ENCODE measurements at places on chromosomes 5 and 9.

- DNase-seq: no peak
Observed at GRCh38 chr5:4113905-4114304, 518.3 kb downstream of the IRX1 start.

DNA sequence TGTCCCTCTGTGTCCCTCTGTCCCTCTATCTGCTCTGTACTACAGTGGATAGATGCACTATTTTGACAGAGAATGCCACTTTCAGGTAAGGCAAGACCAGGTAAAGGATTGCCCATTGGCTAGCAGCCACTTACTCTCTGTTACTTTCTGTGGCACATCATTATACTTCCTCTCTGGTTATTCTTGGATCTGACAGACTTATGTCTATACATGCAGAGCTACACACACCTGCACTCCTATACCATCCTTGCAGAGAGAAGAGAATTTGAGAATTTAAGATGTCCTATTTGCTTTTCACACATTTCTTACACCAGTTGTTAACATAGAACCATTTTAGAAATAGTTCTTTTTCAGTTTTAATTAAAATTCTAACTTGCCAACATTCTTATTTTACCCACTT is 163.7 kb upstream of the SLC12A2 start:
- DNase-seq: no peak

DNA sequence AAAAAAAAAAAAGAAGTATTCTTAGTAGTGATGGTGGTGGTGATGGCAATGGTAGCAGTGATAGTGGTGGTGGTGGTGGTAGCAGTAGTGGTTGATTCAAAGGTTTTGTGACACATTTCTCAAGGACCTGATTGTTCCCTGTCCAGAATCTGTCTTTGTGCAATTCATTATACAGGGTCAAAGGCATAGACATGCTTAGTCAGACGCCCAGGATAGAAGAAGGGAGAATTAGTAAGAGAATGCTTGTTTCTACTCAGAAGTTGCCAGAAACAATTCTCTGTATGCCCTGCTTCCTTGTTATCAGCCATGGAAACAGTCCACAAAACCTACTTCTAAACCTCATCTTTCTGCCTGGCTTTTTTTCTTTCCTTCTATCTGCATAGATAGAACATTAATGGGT is 89.4 kb downstream of the SLC44A1 start:
- peak; percentile 68 for DNase-seq

DNA sequence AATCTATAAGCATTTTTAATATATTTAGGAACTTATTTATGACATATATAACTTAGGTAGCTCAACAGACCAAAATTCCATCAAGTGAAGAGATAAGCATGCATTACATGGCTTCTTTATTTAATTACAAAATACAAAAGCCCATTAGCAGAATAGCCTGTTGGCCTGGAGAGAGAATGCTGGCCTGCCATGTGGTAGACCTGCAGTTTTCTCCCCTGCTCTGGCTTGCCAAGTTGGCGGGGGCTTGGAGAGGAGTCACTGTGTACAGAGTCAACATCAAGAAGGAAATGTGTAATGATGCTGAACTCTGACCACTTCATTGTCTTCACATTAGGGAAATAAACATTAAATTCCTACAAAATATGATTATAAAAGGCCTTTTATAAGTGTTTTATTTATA is 69.8 kb upstream of the CNTLN start:
- DNase-seq: no peak

DNA sequence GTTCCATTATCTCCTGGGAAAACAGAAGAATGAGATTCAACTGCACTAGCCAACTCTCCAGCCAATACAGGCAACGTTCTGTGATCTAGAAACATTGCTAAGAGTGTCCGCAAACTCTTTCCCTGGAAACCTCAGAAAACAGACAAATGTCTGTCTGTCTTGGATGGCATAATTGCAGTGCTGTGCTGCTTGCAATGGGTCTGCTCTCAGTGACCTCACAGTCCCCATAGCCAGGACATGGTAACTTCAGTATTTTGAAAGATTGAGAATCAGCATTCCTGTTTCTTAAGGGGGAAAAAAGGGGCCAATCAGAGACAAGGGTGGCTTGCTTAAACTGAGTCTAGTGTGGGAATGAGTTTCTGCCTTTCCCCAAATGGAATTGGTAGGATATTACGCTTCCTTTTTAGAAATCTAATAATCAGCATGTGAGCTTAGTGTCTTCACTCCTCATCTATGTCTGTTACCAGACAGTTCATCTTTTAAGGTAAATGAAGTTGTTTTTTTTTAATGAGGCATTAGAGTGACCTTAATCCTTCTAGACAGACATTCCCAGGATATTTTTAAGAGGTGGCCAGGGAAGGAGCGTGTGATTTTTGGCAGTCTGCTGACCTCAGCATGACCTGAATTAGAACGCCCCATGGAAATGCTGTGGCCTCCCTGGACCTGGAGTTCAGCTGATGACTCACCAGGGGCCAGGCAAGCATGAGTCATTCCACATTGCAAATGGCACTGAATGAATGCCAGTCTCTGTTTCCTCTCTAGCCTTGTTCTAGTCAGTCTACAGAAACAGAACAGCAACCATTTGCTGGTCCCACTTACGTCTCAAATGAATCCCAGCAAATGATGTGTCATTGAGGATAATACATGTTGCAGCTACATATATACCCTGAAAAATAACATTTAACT is 210.2 kb upstream of the ACTBL2 start:
- DNase-seq: peak; percentile 97

DNA sequence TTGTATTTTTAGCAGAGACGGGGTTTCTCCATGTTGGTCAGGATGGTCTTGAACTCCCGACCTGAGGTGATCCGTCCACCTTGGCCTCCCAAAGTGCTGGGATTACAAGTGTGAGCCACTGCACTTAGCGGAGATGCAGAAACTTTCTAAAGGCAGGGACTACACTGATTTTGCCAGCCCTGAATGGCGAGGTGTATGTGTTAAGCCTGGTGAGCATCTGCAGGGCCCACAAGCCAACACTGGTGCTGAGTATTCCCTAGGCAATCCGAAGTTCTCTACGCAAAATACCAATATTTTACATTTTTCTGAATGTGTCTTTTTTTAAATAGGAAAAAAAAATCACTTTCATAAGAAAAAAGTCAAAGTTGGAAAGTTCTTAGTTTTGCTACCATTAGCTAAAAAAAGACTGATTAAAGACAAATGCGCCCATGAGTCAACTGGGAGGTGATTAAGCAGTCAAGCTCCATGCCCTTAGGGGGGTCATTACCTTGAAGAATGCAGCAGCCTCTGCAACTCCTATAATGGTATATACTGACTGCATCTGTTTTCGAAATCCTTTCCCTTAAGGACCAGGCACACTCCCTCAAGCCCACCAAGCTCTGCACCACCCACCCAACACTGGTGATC is 502.8 kb downstream of the BNC2 start:
- peak; percentile 93 for DNase-seq

GRCh38 chr9:128886211-128886891 is 4.4 kb downstream of the LRRC8A start:
- DNase-seq: peak; percentile 36

DNA sequence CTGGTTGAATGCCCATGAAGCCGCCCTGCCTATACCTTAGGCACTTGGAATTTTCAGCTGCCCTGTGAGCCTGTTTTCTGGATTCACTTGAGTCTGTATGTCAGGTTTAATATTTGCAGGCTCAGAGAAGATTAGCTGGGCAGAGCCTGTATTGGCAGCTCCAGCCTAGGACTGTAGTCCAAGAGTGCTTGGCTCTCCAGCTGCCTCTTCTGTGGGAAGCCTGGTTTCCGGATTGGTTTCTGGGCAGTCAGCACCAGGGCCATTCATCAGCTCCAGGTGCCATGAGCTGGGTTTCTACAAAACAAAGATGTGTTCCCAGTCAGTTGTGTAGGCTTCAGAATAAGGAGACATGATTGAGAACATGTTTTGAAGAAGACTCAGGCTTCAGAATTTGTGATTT is 90.1 kb downstream of the ARHGAP26 start:
- DNase-seq: no peak

GRCh38 chr5:107011605-107012004 is 659.1 kb downstream of the EFNA5 start:
- no peak for DNase-seq

- DNase-seq: no peak
Observed at GRCh38 chr9:81266086-81266485, 423.3 kb downstream of the TLE1 start.

- DNase-seq: no peak
Observed at GRCh38 chr5:151868451-151868850, 56.2 kb downstream of the GLRA1 start.

- DNase-seq: no peak
Observed at GRCh38 chr5:121325930-121326329, 525.8 kb upstream of the FTMT start.

GRCh38 chr5:127922603-127923002 is 161.0 kb upstream of the SLC12A2 start:
- DNase-seq: no peak

DNA sequence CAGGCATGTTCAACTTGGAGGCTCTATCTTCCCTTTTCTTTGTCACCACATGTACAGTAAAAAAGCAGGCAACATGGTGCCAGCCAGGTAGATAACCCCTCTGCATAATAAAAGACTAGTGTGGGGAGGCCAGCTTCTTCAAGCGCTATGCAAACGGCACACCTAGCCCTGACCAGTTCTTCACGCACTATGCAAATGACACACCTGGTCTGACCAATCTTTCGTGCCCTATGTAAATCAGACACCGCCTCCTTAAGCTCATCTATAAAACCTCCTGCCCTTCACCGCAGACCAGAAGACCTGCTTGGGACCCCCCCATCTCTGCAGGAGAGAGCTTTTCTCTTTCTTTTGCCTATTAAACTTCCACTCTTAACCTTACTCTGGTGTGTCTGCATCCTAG is 28.1 kb upstream of the UGCG start:
- no peak for DNase-seq

- DNase-seq: no peak
Observed at GRCh38 chr9:114370251-114370967, 17.4 kb downstream of the AKNA start.

Data from GM23248 (cell line).